ENCODE measurements at places on chromosomes 1 and 21. TPM values are rescaled to one million over a fixed set of nuclear protein-coding genes. Genes with fewer than 3 reads are reported as not detected.
A peak's percentile ranks its signal among the peaks of the same experiment; 100 is the strongest.

DNA sequence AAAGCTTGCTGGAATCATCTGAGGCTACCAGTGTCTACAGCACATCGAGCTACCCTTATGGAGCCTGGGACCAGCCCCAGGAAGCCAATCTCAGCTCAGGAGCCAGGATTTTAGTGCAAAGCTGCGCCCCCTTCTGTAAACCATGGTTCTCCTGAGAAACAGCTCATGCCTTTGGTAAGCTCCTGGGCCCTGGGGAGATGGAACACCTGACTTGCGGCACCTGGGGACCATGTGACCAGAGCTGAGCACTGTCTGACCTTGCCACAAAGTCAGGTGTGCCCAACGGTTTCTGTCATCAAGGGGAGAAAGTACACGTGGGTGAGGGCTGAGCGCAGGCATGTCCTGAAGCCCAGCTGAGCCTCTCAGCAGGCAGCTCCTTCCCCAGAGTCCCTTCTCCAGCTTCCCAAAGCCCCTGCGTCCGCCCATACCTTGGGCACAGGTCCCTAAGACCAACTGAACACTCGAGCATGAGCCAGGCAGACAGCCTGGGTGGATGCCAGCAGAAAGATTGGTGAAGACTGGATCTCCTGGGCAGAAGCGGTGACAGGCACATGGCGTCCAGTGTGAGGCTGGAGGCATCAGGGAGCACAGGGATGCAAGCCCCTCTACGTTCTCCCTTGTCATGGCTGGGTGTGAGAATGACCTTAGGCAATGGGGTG lies 57.9 kb upstream of the TENT5B start:
- no peak for DNase-seq

GRCh38 chr1:221729771-221730330 lies 12.0 kb downstream of the DUSP10 start:
- DNase-seq, result no peak

Gene TLR5
- total RNA-seq, result 3.8 TPM

DNA sequence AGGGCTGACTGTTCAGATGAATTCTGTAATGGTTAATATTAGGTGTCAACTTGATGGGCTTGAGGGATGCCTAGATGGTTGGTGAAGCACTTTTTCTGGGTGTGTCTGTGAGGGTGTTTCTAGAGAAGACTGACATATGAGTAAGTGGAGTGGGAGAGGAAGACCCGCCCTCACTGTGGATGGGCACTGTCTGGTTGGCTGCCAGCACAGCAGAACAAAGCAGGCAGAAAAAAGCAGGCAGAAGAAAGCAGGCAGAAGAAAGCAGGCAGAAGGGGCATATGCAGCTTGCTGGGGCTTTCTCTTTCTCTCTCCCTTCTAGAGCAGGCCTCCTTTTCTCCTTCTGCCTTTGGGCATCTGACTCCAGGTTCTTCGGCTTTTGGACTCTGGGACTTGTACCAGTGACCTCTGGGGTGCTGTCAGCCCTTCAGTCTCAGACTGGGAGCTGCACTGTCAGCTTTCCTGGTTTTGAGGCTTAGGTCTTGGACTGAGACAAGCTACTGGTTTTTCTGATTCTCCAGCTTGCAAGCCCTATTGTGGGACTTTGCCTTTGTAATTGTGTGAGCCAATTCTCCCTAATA lies 42.9 kb upstream of the CD2 start:
- no peak for DNase-seq

Gene LCE1E
- not detected for total RNA-seq

DNA sequence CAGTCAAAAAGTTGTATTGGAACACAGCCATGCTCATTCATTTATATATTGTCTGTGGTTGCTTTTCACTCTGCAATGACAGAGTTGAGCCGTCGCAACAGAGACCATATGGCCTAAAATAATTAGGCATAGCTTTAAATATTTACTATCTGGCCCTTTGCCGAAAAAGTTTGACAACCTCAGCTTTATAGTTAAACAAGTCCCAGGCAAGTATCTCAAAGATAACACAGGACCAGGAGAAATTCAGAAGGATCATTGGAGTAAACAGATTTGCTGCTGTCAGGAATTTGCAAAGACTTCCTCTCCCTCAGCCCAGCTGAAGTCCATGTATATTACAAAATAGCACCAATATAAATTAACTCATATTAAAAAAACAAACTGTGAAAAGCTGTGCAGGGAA lies 34.4 kb downstream of the NID1 start:
- no peak for DNase-seq

Gene CFHR5
- not detected for total RNA-seq

GRCh38 chr1:113903501-113904292 lies 902 bp downstream of the AP4B1 start:
- DNase-seq, result no peak

- DNase-seq, result no peak
Observed at GRCh38 chr1:154970631-154971340, at the start of gene SHC1. Gene SHC1 (minus strand): TSS chr1:154970747. CDS start chr1:154970526, 221 bp downstream.

- DNase-seq, result no peak
Observed at GRCh38 chr1:85360730-85361493, 84.5 kb upstream of the BCL10 start.

Gene HES3
- total RNA-seq, result not detected

DNA sequence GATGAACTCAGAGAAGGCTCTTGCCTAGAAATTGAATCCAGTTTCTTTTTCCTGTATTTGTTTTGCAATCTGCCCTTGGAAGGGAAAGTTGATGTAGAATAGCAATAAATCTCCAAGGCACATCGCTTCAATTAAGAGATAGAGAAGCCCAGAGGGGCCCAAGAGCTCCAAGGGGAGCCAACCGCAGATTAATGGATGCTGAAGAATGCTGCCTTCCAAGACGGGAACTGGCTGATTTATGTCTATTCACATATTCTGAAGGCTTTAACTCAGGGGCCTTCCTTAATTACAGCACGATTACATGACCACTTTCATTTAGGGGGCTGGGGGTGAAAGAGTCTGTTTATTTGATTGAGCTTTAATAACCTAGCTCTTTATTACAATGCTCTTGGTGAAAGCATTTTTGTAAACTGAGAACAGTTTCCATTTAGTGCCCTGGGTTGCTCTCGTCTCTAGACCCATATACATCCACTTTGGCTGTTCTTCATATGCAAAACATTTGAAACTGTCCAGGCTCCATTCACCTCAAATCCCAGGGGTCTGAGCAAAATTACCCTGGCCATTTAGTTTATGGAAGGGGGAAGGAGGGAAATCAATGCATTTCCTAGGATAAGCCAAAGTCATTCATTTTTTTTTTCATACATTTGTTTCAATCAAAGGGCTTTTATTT lies 87.4 kb upstream of the CLDN14 start:
- no peak for DNase-seq

DNA sequence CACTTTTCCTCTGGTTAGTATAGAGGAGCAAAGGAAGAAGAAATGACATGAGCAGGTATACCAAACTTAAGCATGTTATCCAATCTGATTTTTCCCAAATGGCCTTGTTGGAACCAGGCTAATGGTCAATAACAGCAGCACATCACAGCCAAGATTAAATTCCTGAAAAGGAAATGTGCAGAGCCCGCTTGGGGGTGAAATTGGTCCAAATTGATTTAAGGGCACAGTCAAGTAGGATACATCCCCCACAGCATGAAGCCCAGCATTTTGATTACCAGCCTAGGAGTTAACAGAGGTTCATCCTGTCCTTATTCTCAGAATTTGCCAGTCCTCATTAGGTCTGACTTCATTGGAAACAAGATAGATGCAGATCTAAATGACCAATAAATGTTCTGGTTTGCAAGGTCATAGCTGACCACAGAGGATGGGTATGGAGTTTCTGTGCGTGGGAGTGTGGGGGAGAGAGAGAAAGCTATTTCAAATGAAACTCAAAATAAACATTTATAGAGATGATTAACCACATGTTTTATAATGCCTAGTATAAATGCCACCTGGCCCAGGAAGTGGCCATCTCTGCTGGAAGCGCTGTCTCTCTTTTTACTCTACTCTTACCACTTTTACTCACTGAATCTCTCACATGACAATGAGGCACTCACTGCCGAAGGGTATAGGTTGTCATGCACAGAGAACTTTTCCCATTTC lies 38.7 kb downstream of the RGS5 start:
- DNase-seq, result no peak

DNA sequence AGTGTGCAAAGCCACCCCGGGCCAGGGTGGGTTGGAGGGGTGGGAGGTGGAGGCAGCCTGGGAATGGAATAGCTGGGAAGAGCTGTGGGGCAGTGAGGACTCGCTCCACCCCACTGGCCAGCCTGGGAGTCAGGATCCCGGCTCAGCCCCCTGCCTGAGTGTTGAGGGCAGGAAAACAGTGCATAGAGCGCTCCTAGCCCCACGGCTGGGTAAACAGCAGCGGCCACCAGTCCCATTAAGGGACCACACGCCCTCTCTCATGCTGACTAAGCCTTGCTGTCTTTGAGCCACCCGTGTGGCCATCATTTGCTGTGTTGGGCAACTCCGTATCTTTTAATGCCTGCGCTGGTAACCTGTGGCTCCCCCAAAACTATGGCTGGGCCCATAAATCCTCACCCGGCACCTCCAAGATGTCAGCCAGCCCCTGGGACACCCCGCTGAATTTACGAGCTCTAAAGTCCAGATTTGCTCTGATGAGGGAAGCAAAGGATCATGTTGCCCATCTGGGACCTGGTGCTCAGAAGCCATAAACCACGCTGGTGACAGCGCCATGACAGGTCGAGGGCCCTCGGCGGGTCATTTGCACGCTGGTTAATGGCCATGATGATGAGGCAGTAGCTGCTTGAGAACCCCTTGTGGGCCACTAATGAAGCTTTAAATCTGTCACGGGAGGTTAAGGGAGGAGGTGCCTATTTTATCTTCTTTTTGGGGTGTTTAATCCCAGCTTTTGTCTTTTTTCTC lies 34.9 kb downstream of the SYF2 start:
- no peak for DNase-seq

DNA sequence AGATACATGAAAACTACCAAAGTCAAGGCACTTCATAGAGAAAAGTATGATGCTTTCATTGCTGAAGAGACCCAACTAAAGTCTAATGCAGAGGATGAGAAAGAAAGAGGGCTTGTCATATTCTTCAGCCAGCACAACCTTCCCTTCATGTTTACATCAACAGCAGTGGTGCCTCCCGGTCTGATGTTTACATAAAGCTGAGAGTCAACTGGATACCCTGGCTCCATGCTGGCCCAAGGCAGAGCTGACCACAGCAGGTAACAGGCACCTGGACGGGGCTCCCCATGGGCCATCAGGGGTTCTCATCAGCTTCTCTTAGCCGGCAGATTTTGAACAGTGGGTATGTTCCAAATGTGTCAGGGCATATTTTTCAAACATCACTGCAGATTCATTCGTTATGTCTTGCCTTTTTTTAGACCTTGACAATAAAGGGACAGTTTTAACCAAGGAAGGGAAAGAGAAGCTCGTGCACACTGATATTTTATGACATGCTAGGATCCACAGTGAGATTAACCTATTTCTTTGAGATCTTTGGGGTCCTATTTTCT lies 117.1 kb downstream of the NRIP1 start:
- no peak for DNase-seq

GRCh38 chr21:43648171-43648570 lies 11.1 kb downstream of the HSF2BP start:
- DNase-seq, result no peak

DNA sequence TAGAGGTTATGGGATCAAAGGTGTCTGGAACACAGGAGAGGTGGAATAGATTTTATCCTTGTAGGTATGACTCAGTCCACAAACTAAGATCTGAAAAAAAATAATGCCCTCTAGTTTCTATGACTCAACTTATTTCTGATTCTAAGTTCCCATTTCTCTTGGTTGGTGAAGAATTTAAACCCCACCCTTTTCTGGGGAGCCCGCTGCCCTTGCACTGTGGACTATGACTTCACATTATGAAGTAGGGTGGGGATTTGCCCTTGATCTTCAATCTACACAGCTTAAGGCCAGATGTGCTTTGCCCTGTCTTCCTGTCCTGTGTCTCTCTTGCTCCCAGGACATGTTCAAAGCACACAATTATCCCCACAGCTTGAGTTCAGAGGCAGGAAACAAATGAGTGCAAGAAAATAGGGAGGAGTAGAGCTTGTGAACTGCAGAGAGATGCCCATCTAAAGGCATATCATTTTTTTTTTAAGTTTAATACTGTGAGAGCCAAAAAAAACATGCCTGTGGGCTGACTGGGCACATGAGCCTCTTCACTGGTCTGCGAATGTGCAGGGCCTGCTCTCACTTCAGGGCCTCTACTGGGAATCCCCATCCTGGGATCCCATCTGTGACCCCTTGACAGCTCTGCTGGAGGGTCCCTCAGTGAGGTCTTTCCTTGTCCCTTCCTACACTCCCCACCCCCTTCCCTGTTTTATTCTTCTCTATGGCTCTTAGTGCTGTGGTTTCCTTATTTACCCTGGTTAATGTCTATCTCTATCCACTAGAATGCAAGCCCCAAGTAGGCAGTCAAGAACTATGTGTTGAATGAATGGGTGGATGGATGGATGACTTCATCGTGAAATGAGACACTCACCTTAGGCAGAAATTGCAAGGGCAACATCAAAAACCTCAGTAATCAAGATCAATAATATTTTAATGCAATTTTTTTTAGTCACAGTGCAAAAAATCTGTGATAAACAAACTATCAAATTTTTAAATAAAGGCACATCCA lies 61.5 kb downstream of the CD58 start:
- DNase-seq, result peak; percentile 20

GRCh38 chr21:8991968-8992621 lies 1529.3 kb upstream of the TPTE start:
- DNase-seq, result no peak

DNA sequence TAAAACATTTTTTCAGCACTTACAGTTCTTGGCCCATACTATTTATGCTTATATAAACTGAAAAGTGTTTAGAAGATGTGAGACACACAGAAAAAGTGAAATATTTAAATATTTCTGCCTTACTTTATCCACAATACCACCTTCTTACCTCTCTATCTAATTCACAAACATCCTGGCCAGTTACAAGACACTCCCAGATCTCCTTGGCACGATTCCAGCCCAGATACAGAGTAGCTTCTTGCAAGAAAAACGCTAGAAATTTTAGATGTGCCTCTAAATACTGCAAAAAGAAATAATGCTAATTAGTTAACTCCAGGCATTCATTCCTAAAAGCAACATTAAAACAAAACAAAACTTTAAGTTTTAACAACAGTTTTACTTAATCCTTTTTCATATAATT lies 68.4 kb downstream of the USP24 start:
- DNase-seq, result no peak

Gene WNT2B
- 0.86 TPM for total RNA-seq

Gene WNT4
- total RNA-seq, result not detected

Gene SIM2
- total RNA-seq, result 0.12 TPM

Gene NECAP2
- 123 TPM for total RNA-seq

Gene ATAD3B
- total RNA-seq, result 57.2 TPM

GRCh38 chr1:15858069-15858670 lies 10.7 kb downstream of the SPEN start:
- DNase-seq, result no peak

Gene TEKT2
- not detected for total RNA-seq

GRCh38 chr1:8378178-8378577 lies 60.3 kb downstream of the SLC45A1 start:
- DNase-seq, result no peak

- DNase-seq, result no peak
Observed at GRCh38 chr1:74683656-74684055, 10.1 kb upstream of the ERICH3 start.

Gene SPRR1A
- not detected for total RNA-seq

GRCh38 chr1:106268070-106268469 lies 788.4 kb upstream of the PRMT6 start:
- DNase-seq, result no peak

GRCh38 chr1:38291906-38292521 lies 245.4 kb upstream of the POU3F1 start:
- no peak for DNase-seq

All from T-cell (primary cell).